Mesendoderm (in vitro differentiated cells): ENCODE measurements at places on chromosomes 4 and X.

GRCh38 chr4:70603856-70604255, 11.8 kb downstream of the AMBN start:
- no peak for DNase-seq

DNA sequence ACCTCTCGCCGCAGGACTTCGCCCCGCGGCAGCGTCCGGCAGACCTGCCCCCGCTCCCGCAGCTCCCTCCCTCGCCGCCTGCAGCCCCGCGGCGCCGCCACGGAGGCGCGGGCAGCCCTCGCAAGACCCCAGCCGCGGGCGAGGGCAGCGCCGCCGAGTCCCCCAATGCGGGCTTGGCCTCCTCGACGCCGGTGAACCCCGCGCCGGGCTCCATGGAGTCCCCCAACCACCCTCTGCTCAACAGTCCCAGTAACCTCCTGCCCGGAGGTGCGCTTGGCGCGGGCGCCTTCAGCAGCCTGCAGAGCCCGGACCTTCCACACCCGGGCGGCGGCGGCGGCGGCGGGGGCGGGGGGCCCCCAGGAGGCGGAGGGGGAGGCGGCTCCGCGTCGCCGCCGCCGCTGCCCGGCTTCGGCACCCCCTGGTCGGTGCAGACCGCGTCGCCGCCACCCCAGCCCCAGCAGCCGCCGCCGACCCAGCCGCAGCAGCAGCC, 1.2 kb downstream of the CPEB2 start:
- DNase-seq: peak; percentile 63

GRCh38 chrX:37759351-37759750, 20.5 kb upstream of the CYBB start:
- no peak for DNase-seq

GRCh38 chr4:88489100-88489761, 32.3 kb downstream of the HERC5 start:
- no peak for DNase-seq

DNA sequence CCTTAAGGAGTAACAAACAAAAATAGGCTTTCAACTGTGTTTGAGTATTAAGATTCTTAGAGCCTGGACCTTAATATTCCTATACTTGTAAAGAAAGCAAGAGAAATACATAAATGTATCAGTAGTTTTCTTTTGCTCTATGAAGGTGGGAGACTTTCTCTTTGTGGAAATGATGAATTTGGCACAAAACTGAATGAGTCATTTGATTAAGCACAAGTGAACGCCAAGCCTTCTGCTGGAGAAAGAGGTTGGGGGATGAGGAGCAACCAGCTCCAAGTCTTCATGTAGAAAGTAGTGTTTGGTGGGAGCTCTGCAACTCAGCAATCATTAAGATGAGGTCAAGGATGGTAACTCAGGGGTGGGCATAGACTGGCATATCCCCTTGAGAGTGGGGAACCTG, 49.6 kb downstream of the MEPE start:
- DNase-seq: no peak

- DNase-seq: peak; percentile 92
Measured at GRCh38 chr4:112348488-112349158, 51.5 kb downstream of the ALPK1 start.

- DNase-seq: no peak
Measured at GRCh38 chr4:41852229-41852628, 83.0 kb upstream of the TMEM33 start.

- DNase-seq: peak; percentile 81
Measured at GRCh38 chrX:104136241-104137019, 20.4 kb downstream of the SLC25A53 start.

GRCh38 chrX:38560776-38561125, 591 bp upstream of the TSPAN7 start:
- DNase-seq: no peak

- DNase-seq: no peak
Measured at GRCh38 chrX:112003909-112004308, 78.7 kb downstream of the TRPC5 start.

GRCh38 chr4:176286728-176287127, 17.7 kb upstream of the ASB5 start:
- DNase-seq: no peak

DNA sequence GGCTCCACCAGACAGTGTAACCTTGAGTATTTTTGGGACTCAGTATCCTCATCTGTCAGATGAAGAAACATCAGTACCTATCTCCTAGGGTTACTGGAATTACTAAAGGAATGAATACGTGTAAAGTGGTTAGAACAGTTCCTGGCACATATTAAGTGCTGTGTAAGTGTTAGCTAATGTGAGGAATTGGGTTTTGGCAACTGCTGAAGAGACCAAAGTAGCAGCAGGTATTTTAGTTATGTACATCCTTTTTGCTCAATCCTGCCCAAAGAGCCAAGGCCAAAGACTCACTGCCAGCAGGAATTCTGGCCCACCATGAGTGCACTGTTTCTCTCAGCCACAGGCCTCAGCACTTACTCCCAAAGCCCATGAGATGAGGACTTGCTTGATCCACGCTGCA, 16.7 kb upstream of the MCF2 start:
- no peak for DNase-seq

GRCh38 chr4:143240939-143241679, 56.4 kb downstream of the USP38 start:
- no peak for DNase-seq

GRCh38 chr4:183403961-183404360, 40.5 kb upstream of the CDKN2AIP start:
- no peak for DNase-seq

GRCh38 chr4:62210486-62210885, 1010.4 kb downstream of the ADGRL3 start:
- DNase-seq: no peak

GRCh38 chrX:69139516-69139915, 25.7 kb downstream of the PJA1 start:
- no peak for DNase-seq

DNA sequence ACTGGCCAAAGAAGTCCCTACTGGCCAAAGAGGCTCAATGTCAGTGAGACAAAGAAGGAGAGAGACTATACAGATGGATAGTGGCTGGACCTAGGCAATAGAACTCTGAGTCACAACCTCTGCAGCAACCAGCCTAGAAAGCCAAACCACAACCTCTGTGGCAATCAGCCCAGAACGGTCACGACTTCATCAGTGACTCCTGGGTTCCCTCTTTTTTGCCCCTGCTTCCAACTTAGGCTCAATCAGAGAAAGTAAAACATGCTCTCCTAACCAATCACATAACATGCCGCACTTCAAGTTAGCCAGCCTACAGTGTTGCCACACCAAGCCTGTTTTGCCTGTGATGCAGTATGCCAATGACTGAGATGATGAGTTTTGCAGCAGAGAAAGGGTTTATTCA, 203.4 kb downstream of the ANAPC10 start:
- DNase-seq: no peak

DNA sequence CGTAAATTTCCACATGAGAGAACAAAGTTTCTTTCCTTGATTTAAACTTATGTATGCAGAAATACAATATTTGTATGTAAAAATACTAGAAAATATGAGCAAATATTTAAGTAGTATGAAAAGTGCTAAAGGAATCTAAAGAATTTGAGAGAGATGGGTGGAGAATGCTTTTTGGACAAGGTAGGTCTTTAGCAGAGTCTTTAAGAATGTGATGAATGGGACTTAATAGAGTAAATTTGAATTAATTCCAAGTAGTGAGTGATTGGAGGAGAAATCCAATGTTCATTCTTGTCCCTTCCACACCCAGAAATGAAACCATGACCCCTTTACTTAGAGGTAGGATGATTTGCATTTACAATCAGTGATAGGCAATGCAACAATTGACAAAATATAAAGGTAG, 570.9 kb upstream of the ZFP42 start:
- no peak for DNase-seq

DNA sequence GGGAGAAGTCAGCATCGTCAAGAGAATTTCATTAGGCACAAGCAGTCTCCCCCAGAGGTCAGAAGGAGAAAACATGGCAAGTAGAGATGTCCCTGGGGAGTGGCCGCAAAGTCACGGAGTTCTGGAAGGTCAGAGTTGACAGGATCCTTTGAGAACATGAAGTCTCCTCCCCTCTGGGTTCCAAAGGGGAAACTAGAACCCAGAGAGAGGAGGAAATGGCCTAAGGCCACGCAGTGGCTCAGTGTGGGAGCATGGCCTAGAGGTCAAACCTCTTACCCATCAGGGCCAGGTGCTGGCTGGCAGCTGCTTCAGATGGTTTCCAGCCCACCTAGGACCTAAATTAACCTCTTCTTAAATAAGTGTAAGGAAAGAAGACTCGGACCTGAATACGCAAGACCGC, 884 bp downstream of the IDH3G start:
- peak; percentile 11 for DNase-seq

GRCh38 chr4:38365261-38365660, 298.7 kb upstream of the KLF3 start:
- no peak for DNase-seq

DNA sequence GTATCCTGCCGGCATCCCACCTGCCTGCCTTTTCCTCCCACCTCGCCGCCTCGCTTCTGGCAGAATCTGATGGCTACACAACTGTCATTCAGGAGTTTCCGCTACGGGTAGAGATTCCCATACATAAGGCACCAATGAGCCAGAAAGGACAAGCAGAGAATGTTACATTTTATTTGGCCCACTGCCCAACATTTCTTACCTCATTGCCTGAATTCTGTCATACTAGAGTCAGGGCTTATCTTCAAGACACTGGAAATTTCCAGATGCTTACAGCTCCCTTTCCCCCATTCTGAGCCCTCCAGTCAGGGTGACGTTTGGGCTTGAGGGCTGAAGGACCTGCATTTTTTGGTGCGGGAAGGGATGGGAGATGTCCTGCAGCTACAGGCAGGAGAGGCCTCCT, 113.0 kb downstream of the NHS start:
- DNase-seq: no peak

GRCh38 chrX:111652719-111653118, 28.3 kb upstream of the ALG13 start:
- DNase-seq: peak; percentile 4

DNA sequence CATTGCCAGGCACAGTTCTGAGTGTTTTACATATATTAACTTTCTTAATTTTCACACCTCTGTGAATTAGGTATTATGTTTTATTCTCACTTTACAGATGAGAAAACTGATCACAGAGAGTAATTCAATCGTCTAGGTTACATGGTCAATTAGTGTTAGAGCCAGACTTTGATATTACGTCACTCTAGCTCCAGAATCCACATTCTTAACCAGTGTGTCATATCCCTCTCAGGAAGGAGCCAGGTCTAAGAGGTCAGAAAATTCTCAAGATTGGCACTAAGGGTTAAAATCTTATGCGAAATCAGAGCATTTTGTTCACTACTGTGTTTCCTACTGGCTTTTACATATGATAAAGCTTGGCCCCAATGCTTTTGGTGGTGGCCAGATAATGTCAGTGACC, 7.4 kb downstream of the DMP1 start:
- DNase-seq: peak; percentile 87

GRCh38 chr4:92615049-92615448, 311.3 kb downstream of the GRID2 start:
- peak; percentile 70 for DNase-seq

GRCh38 chrX:17442898-17443297, 67.9 kb downstream of the NHS start:
- no peak for DNase-seq

DNA sequence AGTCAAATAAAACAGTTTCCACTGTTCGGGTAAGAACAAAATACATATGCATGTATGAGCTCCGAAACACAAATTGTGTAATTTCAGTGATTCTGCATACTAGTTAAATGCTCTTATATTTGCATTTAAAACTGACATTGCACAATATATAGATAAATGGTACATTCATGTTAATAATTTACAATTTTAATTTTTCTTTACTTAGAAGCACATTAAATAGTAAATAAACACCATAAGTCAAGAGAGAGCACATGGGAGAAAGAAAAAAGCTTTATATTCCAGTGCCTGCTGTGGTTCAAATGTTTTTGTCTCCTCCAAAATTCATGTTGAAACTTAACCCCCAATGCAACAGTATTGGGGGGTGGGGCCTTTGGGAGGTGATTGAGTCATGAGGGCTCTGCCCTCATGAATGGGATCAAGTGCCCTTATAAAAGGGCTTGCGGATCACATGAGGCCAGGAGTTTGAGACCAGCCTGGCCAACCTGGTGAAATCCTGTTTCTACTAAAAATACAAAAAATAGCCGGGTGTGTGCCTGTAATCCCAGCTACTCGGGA, 322.9 kb downstream of the BCOR start:
- no peak for DNase-seq

GRCh38 chr4:83387476-83388312, 53.0 kb upstream of the HPSE start:
- DNase-seq: no peak

DNA sequence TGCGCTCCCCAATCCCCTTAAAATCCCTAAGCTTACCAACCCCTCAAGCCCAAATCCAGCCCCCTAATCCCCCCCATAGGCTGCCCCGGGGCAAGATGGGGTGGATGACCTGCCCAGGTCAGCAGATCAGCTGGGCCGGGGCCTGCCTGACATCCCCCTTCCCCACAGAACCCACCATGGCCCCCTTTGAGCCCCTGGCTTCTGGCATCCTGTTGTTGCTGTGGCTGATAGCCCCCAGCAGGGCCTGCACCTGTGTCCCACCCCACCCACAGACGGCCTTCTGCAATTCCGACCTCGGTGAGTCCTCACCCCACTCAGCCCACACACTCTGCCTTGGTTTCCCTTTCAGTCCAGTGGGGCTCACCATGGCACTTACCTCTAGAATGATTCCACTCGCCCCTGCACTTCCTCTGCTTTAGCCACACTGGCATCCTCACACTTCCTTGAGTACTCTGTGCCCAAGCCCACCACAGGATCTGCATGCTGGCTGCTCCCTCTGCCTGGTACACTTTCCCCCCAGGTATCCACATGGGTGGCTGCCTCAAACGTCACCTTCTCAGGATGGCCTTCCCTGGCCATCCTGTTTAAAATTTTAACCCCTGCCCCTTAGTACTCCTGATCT, 1.1 kb downstream of the TIMP1 start:
- no peak for DNase-seq

DNA sequence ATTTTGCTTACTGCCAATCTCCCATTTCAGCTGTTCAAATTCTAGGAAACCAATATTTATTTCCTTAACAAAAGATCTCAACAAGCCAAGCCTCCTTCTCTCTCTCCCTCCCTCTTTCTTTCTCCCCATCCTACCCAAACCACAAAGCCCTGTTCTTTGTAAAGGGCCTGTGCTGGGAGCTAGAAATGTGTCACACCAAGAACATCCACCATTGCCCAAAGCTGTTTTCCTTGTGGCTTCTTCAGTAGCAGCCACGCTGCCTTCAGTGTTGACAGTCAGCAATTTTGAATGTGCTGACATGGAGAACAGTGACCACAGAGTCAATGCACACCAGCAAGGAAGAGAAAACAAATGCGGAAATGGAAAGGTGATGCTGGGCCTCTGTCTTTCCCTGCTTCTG, 203.0 kb downstream of the MAML3 start:
- no peak for DNase-seq

- DNase-seq: no peak
Measured at GRCh38 chr4:135564090-135564489, 1362.5 kb upstream of the PABPC4L start.

DNA sequence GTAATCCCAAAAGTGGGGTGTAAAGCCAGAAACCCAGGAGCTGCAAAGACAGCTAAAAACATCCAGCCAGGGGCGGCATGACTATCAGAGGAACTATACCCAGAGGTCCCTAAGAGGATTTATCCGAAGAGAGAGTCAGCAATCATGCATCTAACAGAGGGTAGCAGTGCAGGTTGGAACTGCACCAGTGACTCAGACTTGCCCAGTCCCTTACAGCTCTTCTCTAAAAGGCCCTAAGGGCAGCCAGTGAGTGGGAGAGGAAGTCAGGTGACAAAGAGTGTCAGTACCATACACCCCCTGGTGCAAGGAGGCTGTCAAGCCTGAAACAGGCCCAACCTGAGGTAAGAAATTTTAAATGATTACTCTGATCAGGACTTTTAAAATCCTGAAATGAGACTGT, 88.1 kb downstream of the CAMK2D start:
- peak; percentile 92 for DNase-seq

GRCh38 chr4:20646287-20646686, 54.0 kb upstream of the PACRGL start:
- no peak for DNase-seq
